NCI-H82 (cell line): ENCODE measurements at places on chromosomes 6 and 20.

GRCh38 chr20:34639755-34640222 is 37.1 kb downstream of the PIGU start:
- DNase-seq: peak; percentile 98

DNA sequence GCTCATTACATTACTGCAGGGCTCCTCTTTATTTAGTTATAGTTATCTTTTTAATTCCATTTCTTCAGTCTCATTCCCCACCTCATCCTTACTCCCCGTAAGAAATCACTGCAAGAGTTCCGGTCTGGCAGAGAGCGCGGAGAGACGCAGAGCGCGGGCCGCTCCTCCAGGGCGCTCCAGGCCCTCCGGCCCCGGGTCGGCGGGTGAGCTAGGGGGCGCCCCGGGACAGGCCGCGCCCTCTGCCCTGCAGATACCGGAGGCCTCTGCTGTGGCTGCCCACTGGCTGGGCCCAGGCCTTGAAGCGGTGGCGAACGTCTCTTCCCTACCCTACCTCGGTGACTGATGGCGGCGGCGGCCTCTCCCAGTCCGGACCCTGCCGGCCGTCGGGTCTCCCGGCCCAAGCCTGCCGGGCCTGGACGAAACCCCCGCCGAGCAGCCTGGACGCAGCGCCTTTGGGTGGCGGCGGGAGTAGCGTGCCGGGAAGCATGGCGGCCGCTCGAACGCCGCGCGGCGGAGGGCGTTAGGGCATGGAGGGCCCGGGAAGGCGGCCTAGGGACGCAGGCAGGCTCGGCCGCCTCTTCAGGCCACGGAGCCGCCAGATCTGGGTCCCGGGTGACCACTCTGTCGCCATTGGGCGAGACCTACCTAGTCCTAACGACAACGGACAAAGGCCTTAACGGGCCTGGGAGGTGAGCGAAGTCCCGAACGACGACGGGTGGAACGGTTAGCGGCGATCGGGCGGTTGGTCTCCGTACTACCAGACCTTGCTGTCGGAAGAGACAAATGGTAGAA is 16.4 kb upstream of the HMGN4 start:
- peak; percentile 87 for DNase-seq

DNA sequence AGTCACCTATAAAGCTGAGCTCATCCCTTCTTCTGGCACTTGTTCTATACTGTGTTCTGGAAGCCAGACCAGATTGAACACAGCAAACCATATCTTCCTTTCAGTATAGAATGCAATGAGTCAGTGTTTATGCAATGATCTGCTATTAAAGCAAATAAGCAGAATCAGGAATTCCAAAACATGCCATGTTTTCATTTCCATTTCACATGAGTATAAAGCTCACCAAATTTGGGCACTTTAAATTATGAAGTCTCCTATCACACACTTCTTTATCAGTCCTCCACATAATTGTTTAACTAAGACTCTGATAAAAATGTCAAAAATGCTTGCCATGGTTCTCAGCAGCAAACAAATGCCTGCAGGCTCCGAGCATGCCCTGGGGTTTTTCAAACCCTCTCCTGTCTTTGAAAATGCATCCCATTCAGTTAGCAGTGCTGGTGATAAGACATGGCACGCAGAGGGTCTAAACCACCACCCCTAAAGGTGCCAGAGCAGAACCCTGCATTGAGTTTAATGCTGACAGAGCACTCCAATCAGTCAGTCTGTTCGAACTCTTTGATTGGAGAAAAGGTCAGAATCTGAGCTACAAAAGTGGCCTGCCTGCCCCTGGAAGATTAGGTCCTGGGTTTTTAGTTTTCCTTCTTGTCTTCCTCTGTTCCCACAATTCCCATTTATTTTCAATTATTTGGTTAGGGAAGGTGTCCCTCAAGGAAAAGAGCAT is 234.1 kb downstream of the GMPR start:
- no peak for DNase-seq

GRCh38 chr6:105781248-105781647 is 304.9 kb upstream of the PRDM1 start:
- no peak for DNase-seq

- DNase-seq: no peak
Measured at GRCh38 chr6:14310960-14311359, 193.4 kb downstream of the CD83 start.

GRCh38 chr6:143396497-143397226 is 53.8 kb downstream of the ADAT2 start:
- no peak for DNase-seq

DNA sequence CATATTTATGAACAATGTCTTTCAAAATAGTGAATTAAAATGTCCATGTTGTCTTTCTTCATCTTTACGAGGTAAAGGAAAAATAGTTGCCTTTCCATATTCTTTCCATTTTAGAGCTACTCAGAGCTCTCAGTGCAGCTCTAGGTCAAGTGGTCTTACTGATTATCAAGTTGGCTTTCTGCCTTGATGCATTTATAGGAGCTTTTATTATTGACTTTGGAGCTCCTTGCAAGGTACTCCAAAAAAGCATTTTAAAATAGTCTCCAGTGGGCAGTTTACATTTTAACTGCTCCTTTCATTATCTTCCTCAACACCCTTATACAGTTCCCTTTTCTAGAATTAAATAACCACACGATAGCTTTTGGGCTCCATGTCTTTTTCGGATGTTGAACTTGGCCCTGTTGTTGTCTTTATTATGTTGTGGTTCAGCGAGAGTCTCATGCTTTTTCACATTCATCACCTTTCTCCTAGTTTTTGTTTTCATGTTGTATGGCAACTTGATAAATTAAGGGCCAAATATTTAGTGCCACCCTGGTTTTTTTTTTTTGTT is 122.9 kb downstream of the CLIC5 start:
- no peak for DNase-seq

DNA sequence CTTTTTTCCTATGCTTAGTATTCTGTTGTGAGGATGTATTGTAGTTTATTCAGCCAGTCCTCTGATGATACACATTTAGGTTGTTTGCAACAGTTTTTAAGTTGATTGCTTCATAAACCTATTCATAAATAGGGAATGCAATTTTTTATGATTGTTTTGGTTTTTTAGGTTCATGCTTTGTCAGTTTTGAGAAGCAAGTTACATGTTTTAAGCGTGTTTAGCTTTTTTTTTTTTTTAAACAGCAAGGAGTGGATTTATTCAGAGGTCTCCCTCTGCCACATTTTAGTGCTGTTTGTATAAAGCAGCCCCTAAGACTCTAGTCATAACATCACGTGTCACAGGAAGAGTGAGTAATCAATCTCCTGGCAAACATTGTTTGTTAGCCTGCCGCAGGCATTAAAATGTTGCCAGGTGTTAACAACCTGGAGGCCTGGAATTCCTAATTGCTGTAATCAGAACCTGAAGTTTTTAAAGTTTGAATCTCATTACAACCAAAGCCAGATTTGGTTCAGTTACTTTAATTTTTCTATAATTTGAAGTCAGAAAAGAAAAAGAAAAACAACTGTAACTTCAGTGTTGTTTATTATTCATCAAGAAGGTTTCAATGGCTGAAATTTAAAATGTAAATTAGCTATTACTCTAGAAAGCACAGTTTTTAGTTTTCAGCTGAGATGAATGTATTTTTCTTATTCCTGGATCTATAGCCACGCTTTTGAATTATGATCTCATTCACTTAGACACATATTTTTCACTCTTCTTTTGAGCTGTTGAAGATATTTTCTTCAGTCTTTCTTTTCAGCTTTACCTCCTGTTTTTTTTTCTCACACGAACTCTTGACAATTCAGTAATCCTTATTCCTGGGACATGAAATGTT is 59.2 kb downstream of the KCNS1 start:
- DNase-seq: no peak

DNA sequence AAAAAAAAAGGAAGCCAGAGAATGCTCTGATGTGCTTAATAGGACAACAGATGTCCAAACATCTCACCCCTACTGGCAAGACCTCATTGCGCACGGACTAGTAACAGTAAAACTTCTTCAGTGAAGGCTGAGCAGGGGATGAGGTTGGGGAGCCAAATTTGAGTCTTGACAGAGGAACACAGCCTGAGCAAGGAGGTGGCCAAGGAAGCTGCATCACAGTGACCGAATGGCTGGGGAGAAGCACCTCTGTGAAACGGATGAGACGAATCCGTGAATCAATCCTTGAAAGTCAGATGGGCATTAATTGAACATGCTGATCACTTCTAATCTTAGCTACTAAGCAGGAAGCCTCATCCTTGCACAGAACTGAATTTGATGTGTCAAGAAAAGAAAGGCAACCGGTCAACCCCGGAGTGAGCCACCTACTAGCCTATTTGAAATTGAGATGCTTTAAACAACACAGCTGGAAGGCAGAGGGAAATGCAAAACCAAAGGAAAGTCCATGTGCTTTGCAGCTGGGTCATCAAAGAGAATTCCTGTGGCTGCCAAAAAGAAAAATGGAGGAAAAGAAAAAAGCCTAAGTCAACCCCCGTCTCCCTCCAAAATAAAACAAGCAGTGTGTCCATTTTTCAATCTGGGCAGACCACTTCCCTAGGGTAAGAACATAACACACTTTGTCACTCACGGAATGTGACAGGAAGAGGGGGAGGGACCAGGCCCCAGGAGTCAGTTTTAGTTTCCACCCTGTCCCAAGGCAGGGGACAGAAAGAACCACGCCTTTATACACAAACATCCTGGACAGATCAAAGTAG is 29.5 kb downstream of the PXDC1 start:
- no peak for DNase-seq

- no peak for DNase-seq
Measured at GRCh38 chr6:74491844-74492374, 713.9 kb downstream of the COL12A1 start.

- no peak for DNase-seq
Measured at GRCh38 chr6:56799989-56800388, 154.9 kb upstream of the BEND6 start.

GRCh38 chr20:57476641-57477461 is 48.1 kb downstream of the CTCFL start:
- no peak for DNase-seq

DNA sequence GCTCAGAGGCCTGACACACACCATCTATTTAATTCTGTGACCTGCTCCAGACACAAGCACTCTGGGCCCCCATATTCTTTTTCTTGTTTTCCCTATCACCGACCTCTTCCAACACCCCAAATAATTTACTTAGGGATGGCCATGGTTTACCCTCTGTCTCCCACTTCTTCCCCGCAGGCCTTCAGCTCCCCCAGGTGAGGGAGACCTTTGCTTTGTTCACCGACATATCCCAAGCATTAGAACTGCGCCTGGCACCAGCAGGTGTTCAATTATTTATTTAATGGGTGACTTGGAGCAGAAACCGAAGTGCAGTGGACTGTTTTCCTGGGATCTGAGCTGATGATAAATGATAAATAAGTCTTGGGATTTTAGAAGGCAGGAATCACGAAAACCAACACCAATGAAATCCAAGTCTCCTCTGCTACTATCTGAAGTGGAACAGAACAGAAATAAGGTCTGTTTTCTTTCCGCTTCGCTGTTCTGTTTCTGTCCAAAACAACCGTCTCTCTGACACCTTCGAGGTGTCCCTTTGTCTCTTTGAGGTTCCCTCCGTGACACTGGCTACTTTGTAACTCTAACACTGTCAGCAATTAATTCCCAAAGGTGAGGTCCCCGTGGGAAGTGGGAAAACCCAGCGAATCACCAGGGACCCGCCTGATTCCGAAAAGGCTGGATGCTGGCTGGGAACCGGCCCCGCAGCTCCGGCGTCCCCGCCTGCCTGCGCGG is 1.1 kb upstream of the RIN2 start:
- DNase-seq: no peak

DNA sequence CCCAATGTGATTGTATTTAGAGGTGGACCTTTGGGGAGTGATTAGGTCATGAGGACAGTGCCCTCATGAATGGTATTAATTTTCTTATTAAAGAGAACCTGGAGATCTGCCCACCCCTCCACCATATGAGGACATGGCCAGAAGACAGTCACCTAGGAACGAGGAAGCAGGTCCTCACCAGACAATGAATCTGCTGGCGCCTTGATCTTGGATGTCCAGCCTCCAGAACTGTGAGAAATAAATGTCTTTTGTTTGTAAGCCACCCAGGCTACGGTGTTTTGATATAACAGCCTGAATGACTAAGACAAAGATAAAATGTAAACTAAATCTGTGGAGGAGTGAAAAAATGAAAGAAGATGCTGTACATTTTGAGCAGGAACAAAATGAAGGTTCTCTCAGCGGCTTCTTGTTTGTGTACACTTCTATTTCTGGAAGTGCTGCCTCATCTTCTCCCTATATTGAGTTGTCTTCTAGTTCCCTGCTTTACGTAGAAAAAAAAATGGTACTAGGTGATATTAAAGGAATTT is 1.5 kb upstream of the IPCEF1 start:
- no peak for DNase-seq

DNA sequence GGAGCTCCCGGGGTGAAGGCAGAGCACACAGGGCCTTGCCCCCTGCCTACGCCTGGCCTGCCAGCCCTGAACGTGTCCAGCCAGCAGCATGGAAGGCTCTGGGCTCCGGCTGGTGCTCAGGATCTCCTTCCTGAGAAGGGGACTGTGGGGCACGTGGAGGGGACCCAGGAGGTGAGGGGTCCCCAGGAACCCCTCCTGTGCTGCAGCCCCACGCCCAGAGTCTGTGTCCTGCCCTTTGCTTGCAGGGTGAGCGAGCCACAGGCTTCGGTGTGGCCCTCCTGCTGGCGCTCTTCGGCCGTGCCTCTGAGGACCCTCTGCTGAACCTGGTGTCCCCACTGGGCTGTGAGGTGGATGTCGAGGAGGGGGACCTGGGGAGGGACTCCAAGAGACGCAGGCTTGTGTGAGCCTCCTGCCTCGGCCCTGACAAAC is 22.3 kb downstream of the NPEPL1 start:
- DNase-seq: no peak

DNA sequence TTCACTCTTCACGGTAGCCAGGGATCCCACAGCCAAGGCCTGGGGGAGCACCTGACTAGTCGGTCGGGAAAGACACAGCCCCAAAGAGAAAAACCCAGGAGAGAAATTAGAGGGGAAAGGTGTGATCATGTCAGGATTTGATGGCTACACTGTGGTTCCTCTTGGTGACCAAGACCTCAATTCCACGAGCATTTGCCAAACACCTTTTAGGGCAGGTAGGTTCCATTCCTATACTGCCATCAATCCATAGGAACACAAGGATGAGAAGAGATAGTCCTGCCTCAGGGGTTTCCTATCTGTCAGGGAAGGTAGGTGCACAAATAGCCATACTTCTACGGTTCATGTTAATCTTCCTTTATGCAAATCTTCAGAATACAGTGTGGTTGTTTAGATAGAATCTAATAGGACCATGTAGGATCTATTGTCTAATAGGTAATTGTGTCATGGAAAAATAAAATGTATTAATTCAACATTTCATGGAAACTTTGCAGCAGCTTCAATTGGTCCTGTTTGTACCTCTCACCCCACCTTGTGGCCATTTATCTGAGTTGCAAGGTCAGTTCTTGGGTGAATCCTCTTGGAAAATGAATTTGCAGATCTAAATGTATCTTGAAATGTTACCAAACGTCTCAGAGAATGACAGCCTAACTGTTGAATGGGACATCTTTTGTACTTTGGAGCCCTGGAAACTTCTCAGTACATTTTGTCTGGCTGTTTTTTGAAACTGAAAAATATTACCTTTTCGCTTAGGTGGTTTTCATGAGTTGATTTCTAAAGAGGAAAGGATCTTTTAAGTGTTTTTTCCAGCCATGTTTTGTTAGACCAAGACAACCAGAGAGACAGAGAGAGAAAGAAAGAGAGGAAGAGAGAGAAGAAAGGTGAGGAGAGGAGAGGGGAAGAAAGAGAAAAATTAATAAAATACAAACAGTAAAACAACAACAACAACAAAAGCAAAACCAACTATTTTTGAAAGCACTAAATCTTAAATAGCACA is 33.7 kb upstream of the IYD start:
- peak; percentile 27 for DNase-seq
